ENCODE measurements at places on chromosomes 7 and 10. TPM values are rescaled to one million over a fixed set of nuclear protein-coding genes. Genes with fewer than 3 reads are reported as not detected.

DTX2 gene
- 18.9 TPM for total RNA-seq

MMP21 gene
- 0.23 TPM for total RNA-seq

GBX1 gene
- total RNA-seq: 0.20 TPM

DNA sequence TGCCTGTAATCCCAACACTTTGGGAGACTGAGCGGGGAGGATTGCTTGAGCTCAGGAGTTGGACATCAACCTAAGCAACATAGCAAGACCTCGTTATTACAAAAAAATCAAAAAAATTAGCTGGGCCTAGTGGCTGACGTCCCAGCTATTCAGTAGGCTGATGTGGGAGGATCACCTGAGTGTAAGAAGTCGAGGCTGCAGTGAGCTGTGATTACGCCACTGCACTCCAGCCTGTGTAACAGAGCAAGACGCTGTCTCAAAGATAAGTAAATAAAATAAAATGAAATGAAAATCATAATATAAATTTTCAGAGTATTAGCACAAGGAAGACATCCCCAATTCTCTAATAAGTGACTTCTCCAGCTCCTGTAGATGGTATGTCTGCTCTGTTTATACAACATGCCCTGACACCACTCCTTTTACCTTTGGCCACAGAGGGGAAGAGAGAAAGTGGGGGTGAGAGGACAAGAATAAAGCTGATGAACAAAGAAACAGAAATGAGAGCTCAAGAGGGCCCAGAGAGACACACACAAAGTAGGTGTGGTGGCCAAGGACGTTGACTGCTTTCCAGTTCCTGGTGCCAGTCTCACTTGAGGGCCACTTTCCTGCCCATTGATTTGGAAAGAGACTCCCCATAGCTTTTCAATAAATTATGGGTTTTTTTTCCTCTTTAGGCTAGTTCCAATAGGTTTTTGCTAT lies 62.9 kb downstream of the PTTG1IP2 start:
- H3K4me1 ChIP-seq: no peaks in the 10 kb centered on the region
- no peak overlapping the region for H3K4me3 ChIP-seq
- H3K36me3 ChIP-seq: no peaks in the 10 kb centered on the region
- DNase-seq: no peak
- H3K27me3 ChIP-seq: no peaks in the 10 kb centered on the region

GRCh38 chr10:47090903-47091302 lies 179.7 kb downstream of the PTPN20 start:
- H3K4me3 ChIP-seq: no peak overlapping the region
- no peaks in the 10 kb centered on the region for H3K4me1 ChIP-seq
- H3K27me3 ChIP-seq: peaks cover 1% of the 10 kb centered on the region
- H3K27ac ChIP-seq: no peak overlapping the region
- H3K36me3 ChIP-seq: no peaks in the 10 kb centered on the region
- no peak for DNase-seq

All from mesothelial cell of epicardium (in vitro differentiated cells).